Central memory CD4-positive, alpha-beta T cell (primary cell): ENCODE measurements at places on chromosomes 11 and 22.

DNA sequence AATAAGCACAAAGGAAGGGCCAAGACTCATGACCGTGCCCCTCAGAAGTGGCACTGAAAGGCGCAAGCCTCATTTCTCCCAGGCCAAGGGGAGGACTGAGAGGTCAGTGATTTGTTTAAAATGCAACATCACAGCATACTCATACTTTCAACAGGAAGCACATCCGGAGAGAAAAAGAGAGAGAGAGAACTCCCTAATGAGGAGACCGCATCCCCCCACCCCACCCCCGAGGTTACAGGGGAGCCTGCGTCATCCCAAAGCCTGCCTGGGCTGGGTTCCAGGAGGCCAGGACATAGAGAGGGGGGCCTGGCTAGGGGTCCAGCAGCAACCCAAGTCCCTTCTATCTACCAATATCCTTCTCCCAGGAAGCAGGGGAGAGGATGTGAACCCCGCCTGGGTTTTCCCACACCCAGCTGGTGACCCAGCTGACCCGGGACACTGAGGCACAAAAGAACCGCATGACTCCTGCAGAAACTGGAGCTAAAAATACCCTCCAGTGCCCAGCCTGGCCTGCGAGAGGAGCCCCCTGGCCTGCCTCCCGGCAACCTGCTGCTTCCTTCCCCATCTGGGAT, 3.8 kb downstream of the CSNK1E start:
- peak; percentile 36 for DNase-seq

DNA sequence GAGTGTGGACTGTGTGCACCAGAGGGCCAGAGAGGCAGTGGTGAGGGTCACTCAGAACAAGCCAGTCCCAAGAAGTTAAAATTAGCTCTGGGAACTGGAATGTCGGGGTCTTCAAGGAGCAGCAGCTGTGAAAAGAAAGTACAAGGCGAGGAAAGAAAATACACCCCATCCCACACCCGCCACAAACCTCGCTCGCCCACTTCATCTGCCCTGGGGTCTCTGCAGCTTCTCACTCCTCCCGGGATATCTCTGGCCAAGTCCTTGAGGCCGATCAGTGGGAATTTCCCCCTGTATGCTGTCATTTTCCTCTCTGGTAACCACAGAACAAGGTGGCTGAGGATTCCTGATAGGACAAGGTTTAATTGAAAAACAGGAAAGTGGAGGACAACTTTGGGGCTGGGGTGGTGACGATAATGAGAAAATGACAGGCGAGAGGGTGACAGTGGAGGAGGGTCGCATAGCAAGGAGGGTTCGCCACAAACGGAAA, 36.3 kb upstream of the TIMP3 start:
- DNase-seq = no peak

GRCh38 chr11:128187377-128187776, 400.0 kb downstream of the ETS1 start:
- no peak for DNase-seq

GRCh38 chr11:11380883-11381282, 27.8 kb upstream of the CSNK2A3 start:
- DNase-seq = no peak

DNA sequence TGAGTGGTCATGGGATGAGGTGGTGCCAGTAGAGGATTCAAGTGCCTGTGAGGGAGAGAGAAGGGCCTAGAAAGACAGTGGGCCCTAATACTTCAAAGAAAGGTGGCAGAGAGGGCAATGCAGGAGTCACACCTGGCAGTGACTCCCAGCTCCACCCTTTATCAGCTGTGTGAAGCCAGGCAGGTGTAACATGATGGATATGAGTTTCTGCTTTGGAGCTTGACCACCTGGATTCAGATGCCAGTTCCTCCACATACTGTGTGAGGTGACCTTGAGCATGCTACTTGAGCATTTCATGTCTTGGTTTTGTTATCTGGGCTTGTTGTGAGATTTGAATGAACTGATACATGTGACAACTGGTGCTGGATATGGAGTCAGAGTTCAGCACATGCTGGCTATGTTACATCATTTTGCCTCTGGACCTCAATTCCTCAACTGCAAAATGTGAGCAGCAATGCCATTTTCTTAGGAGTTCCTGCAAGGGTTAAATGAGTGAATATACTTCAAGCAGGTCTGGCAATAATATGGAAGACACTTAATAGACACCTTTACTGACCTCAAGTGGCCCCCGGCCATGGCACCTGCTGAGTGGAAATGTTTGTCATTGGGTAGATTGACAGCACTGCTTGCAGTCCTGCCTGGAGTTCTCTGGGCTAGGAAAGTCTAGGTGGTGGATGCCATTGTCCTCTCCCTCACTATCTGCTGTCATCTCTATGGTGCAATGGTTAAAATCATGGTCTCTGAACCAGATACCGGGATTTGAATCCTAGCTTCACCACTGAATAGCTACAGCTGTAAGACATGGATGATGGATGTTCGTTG, 83.3 kb downstream of the MICAL2 start:
- DNase-seq = no peak

DNA sequence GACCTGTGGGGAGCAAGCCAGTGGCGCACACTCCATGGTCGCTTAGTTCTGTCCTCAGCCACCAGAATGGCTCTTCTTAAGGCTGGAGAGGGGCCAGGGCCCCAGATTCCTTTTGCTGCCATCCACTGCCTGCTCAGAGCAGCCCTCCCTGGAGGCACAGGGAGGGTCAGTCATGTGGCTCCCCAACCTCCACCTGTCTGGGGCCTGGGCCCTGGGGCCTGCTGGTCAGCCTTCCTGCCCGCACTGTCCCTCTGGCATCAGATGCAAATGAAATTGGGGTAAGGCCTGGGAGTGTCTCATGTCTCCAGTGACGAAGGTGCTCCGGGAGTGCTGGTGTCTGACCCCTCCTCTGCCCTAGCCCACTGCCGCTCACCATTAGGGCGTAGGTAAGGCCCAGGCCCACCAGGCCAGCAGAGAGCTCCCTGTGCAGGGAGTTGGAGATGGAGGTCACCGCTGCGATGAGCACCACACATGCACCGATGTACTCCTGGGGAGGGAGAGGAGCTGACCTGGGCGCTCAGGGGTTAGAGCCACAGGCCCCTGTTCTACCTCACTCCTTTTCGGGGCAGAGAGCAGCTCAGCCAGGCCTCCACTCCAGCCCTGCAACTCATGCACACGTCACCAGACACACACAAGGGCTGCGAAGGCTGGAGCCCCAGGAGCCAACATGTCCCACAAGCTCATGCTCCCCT, 9.0 kb upstream of the KCNJ11 start:
- no peak for DNase-seq

DNA sequence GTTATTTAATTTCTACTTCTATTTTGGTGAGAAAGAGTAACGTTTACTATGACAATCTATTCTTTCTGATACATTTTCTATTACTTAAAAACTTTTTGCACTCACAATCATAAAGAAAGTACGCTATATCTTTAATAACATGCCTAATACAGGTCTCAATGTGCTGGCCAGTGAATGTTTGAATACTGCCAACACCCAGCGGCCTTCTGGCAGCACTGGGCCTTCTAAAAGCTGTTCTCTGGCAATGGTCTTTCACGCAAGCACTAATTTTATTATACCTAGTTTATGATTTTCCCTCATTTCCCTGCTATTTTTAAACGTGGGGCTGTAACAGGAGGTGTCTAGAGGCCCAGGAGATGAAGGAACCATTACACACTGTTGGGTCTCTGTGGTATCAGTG, 349.8 kb upstream of the PITPNB start:
- no peak for DNase-seq

DNA sequence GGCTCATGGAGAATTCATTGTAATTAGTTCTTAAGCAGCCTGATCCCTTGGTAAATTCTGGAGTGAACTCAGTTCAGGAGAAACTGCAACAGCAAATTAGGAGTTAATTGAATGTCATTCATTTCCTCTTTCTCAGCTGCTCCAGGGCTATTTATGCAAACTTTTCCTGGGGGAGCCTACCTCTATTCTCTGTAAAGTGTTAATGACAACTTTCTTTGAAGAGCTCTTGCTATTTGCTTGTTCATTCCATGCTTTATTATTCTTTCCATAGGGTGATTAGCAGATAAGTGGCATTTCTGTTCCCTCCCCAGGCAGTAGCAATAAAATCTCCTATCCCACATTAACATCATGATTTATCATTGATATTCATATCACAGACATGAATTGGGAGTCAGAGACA, 267.6 kb upstream of the DDI1 start:
- DNase-seq = no peak

DNA sequence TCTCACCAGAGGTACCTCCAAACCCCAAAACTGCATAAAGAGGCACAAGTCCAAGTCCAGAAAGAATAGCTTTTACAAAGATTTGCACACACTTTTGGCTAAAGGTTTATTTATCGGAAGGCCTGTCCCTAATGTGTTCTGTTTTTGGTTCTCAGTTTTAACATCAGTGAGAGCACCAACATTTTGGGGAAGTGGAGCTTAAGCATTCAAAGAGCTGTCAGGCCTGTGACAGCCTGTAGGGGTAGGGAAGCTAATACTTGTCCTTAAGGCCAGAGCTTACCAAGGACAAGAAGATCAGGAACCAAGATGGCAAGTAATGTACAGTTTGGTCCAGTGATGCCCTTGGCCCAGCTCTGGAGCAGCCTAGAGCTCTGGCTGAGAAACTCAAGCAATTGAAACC, 38.9 kb upstream of the SCUBE2 start:
- DNase-seq = no peak

- no peak for DNase-seq
These were observed 1.8 kb downstream of the CELF1 start for GRCh38 chr11:47551086-47551485.

DNA sequence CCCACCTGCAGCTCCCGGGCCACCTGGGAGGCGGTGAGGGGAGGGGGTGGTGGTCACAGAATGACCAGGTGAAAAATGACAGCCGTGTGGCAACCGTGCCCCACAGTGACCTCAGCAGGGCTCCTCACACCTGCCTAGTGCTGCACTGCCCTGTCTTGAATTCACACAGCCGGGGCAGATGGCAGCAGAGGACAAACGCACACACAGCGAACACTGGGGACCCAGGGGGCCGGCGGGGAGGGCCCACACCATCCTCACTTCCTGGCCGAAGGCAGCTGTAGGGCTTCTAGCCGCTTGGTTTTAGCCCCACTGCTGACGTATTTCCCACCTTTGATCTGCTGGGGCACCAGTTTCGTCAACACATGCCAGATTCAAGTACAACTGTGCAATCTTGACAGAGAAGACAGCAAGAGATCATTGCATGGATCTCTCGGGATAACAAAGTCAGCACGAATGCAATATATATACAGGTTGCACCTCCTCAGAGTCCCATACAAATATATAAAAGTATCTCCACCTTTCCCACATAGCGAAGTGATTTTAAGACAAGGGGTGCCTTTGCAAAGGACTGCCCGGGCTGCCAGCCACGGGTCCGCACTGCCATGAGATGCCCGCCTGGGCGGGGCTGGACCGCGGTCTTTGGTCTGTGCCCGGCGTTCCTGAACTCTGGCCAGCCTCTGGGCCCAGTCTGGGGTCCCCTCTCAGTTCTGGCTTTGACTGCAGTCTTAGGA, 26.9 kb downstream of the TRMU start:
- DNase-seq = no peak

DNA sequence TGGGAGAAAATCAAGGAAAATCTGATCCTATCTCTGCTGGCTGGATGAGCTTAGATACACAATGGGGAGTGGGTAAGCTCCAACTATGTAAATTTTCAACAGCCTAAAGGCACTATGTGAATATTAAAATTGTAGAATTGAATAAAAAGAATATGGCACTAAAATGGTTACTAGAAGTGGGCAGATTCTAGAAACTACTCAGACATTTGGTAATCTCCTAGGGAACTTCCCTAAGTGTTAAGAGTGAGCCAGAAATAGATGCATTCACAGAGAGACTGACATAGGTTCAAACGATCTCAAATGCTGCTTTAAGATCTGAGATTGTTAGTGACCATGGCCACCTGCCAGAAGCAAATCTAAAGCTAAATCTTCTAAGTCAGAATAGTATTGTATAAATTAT, 4.3 kb upstream of the OR52E1 start:
- DNase-seq = no peak

- DNase-seq = peak; percentile 69
These were observed at the start of gene SERHL2 for GRCh38 chr22:42553475-42554361. Gene SERHL2, plus strand, starts transcription at chr22:42553956. Its CDS starts 65 bp downstream, at chr22:42554021.

DNA sequence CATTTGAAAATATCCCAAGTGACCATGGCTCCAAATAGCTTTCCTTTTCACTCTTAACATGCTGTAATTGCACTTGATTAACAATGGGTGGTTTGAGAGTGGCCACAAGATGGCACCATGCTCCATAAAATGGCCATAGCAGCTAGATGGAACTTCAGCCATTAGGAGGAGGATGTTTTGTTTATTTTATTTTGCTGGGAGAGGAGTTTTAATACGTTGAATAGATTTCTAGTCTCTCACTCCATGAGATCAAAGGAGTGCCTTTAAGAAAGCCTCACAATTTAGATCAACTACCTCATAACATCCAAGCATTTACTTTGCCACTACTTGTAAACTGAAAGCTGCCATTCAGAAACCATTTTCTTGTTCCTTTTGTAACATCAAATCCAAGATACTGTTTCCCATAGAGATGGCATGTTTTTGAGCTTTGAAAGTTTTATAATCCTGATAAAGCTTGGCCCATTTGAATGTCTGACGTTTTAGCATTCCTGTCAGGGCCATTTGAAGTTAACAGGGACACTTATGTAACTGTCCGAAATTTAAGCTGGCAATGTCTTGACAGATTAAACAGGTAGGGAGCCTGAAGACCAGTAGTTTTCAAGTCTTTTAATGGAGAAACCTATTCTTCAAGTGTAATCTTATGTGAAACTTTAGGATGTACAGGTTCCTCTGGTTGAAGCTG, 4.7 kb downstream of the FEN1 start:
- peak; percentile 66 for DNase-seq

DNA sequence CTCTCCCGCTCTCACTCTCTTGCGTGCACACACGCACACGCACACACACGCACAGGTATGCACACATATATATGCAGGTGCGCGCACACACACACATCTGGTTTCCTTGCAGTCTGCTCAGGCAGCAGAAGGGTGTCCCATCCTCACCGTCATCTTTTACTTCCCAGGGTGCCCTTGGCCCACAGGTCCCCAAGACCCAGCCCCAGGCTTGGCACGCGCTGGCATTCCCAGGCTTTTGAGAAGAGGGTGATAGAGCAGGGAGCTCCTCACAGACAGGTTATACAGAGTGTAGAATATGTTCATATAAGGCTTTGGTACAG, 52.0 kb upstream of the SPATA19 start:
- no peak for DNase-seq

- peak; percentile 68 for DNase-seq
These were observed at the start of gene TALDO1 for GRCh38 chr11:747158-748006. Gene TALDO1, plus strand, starts transcription at chr11:747464. Its CDS starts 18 bp downstream, at chr11:747482.
